ENCODE measurements at places on chromosomes 2 and 18.
A peak's percentile ranks its signal among the peaks of the same experiment; 100 is the strongest.

GRCh38 chr2:40120026-40120425 lies 331.9 kb downstream of the SLC8A1 start:
- no peak for DNase-seq

DNA sequence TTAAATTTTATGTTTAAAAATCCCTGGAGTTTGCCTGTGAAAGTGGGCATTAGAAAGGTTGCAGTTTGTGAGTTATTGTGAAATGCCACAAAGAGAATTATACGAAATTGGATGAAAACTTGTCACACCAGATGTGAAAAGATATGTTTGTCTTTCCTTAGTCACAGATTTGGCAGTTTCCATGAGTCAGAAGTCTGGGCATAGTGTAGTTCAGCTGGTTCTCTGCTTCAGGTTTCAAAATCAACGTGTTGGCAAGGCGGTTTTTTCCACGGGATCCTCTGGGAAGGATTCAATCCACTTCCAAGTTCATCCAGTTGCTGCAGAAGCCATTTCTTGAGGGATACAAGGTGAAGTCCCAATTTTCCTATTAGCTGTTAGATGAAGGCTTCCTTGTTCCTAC lies 658.0 kb upstream of the CDH2 start:
- DNase-seq: no peak

DNA sequence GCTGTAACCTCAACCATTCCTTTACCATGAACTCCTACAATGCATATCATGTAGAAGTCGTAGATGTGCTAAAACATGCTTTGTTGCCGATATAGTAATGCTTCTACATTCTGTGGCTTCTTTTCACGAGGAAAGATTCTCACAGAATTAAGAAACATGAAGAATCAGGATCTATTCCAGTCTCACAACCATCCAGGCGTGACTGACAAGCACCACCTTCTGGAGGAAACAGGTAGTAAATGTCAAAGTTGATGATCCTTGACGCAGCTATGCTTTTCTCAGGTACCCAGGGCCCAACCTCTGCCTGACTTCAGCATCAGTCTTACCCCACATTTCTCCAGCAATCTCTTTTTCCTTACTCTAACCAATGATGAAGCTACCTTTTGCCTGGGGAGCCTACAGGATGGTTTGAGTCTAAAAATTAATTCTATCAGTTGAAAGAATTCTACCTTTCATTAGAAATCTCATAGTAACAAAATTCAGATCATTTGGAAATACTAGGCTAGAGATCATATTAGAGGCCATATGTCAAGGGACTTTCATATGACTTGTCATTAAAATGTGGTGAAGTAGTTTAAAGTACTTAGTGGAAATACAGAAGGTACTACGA lies 123.3 kb upstream of the RND3 start:
- no peak for DNase-seq

GRCh38 chr2:85180322-85181133 lies 47.3 kb downstream of the TCF7L1 start:
- DNase-seq: no peak

GRCh38 chr2:241153616-241154015 lies 3.3 kb downstream of the PPP1R7 start:
- no peak for DNase-seq

- no peak for DNase-seq
These were observed 62.2 kb downstream of the ADNP2 start for GRCh38 chr18:80171054-80171872.

GRCh38 chr2:144515099-144515695 lies 4.7 kb downstream of the ZEB2 start:
- no peak for DNase-seq

DNA sequence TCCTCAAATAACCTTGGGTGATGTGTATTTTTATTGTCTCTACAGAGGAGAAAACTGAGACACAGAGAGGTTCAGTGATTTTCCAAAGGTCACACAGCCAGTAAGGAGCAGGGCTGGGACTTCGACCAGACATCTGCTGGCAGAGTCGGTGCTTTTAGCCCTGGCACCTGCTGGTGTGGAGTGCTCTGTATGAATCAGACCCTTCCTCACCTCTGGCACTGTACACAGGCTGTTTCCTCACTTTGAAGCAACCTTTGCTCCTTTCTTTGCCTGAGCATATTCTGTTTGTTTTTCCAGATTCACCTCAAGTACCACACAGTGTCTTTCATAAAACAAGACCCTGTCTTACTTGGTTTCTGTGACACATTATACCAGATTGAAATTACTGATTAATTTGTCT lies 107.9 kb downstream of the DPP10 start:
- DNase-seq: no peak

GRCh38 chr2:125581557-125581956 lies 1074.4 kb upstream of the GYPC start:
- no peak for DNase-seq

DNA sequence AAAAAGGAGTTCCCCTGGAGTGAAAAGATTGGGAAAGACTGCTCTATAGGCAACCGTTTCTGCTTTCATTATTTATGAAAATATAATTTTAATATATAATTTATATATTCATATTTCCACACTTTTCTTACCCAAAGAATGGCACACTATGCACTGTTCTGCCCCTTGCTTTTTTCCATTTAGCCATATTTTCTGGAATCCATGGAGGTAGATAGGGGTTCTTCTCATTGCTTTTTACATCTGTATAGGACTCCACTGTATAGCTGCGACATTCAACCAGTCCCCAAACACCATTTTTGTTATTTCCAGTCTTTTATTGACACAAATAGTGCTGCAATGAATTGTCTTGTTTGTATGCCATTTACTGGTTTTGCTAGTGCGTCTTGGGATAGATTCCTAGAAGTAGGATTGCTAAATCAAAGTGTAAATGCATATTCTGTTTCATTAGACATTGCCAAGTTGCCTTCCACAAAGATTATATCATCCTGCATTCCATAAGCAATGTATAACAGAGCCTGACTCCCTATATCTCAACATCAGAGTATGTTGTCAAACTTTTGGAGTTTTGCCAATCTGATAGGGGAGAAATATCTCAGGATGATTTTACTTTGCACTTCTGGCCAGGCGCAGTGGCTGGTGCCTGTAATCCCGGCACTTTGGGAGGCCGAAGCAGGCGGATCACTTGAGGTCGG lies 26.6 kb upstream of the TCF7L1 start:
- DNase-seq: no peak

DNA sequence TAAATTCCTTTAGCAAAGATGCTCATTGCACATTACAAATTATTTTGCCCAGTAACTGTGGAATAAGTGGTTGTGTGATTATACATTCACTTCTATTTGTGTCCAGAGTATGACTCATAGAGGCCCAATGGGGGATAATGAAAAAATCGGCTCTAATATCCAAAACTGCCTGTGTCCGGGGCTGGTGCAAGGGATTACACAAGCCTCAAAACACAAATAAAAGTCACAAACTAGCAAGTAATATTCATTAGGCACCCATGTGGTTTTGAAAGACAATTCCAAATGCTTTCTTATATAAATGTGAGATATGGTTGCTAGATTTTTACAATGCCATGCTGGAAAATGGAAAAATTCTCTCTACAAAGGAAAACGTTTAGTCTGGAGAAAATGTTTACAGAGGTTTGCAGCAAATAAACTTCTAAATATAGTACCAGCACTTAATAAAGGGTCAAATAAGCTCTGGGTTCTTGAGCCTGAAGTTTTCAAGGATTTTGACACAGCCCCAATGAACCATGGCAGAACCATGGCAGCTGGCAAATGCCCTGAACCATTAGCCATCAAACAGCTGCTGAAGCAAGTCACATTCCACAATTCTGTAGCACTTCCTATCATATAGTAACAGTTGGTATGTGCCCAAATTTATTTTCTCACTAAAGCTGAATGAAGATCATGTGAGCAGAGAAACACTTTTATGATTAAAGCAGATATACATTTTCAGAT lies 40.5 kb downstream of the IRS1 start:
- DNase-seq: no peak

GRCh38 chr2:64423303-64423702 lies 30.7 kb upstream of the LGALSL start:
- no peak for DNase-seq

DNA sequence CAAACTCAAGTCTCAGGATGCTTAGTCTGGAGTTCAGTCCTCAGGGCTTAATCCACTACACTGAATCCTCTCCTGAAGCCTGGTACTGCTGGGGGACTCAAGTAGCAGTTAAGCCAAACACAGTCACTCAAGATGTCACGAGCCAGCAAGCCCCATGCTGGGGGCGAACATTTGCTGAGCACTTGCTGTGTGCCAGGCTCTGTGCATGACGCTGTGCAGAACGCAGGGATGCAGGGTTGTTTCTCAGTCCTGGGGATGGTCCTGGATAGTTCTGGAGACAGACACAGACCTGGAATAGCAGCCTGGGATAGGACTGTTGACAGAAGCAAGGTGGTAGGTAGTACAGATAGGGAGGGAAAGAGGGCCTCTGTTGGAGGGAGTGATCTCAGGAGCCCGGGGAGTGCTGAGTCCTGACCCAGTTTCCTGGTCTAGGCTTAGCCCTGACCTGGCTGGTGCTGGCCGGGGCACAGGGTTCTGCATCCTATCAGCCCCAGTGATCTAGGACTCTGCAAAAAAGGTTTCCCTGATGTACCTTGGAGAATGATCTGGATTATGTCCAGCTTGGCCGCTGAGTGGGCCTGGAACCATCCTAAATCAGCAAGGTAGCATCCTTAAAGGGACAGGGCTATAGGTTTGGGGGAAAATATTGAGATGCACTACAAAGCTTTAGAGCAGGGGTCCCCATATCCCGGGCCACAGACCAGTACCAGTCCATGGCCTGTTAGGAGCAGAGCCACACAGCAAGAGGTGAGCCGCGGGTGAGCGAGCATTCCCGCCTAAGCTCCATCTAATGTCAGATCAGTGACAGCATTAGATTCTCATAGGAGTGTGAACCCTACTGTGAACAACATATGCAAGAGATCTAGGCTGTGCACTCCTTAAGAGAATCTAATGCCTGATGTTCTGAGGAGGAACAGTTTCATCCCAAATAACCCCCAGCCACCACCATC lies 54.7 kb upstream of the OTOF start:
- DNase-seq: no peak

GRCh38 chr2:173298536-173299097 lies 56.1 kb upstream of the CDCA7 start:
- no peak for DNase-seq

- peak; percentile 85 for DNase-seq
These were observed 2.9 kb upstream of the NEURL3 start for GRCh38 chr2:96507957-96508520.

- no peak for DNase-seq
These were observed 403.3 kb upstream of the NETO1 start for GRCh38 chr18:73270920-73271634.
